Glutamatergic neuron (in vitro differentiated cells): ENCODE measurements at places on chromosomes 12 and 14.

DNA sequence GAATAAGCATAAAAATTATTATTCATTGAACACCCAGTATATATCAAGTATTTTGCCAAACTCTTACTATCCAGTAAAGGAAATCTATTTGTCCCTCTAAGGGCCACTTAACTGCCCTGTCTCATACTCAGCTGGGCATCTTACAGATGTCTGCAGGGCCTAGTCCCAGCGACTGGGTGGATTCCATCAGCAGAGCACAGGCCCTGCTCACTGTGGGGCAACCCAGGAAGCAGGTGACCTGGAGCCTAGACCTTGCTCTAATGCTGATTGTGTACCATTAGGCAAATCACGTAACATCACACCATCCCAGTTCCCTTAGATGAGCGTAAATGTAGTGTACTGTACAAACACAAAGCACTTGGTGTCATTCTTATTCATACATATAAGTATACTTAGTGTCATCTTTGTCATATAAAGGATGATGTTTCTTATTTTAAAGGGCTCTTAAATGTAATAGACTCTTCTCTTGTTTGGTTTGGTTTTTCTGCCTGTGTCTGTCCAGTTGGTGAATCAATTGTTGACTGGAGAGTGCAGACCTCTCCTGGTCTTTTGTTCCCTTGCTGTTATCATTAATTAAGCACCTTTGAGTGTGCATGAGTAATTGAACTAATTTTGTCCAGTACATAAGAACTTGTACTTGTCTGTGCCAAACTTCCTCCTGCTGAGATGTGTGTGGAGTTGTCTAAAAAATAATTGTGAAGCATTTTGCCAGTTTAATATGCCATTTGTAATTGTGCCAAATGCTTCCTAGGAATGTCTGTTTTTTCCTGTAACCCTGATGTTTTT, 49.3 kb downstream of the RAB35 start:
- DNase-seq: no peak

- DNase-seq: no peak
Observed at GRCh38 chr12:14988035-14988434, 15.2 kb downstream of the PDE6H start.

DNA sequence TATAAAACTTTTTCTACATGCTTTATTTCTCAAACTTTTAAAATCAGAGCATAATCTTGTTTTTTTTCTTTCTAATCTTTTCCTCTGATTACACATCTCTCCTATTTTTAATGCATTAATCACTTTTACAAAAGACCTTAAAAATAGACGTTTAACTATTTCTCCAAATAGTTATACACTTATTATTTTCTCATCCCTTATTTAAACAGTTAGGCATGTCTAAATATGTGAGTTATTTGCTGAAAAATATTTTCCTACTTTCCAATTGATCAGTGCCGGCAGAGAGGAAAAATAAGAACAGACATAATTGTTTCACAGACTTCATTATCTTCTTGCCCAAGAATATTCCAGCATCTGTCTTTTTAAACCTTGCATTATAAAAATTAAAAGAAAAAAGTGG, 28.7 kb upstream of the RHOJ start:
- DNase-seq: no peak

GRCh38 chr12:51869931-51870330, 18.0 kb upstream of the ANKRD33 start:
- DNase-seq: no peak

- DNase-seq: peak; percentile 32
Observed at GRCh38 chr14:87799400-87799799, 193.6 kb downstream of the GALC start.
